Left ventricle myocardium superior (tissue), 1 donor: ENCODE measurements at places on chromosomes 16 and 17. TPM values are rescaled to one million over a fixed set of nuclear protein-coding genes. Genes with fewer than 3 reads are reported as not detected.
A peak's percentile ranks its signal among the peaks of the same experiment; 100 is the strongest.

KRT39 gene
- total RNA-seq = not detected

TNFRSF17 gene
- not detected for total RNA-seq

- no peak for DNase-seq
Measured at GRCh38 chr16:88448461-88449266, 4.4 kb upstream of the ZFPM1 start.

- no peak for DNase-seq
Measured at GRCh38 chr17:70709596-70709995, 540.3 kb downstream of the KCNJ2 start.

- DNase-seq = no peak
Measured at GRCh38 chr16:64531401-64531800, 590.5 kb downstream of the CDH11 start.

DNA sequence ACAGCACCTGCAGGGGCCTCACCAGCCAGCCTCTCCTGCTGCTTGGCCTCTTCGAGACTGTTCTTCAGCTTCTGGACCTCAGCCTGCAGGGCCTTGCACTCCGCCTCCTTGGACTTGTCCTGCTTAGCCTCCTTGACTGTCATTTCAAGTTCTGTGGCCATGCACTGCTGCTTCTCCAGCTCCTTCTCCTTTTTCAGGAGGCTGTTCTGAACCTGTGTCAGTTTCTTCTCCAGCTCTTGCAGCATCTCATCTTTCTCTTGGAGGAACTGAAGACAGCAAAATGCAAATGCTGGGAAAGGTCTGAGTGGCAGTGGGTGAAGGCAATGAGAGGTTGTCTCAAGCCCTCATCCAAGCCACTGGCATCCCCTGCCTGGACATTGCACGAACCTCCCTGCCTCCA is 39.1 kb downstream of the DHX38 start:
- DNase-seq = no peak

GRCh38 chr17:42087736-42088705 is 10.3 kb downstream of the ZNF385C start:
- DNase-seq = no peak

- DNase-seq = no peak
Measured at GRCh38 chr16:54817432-54817831, 113.2 kb upstream of the IRX5 start.

ZNF18 gene
- 4.1 TPM for total RNA-seq

DNA sequence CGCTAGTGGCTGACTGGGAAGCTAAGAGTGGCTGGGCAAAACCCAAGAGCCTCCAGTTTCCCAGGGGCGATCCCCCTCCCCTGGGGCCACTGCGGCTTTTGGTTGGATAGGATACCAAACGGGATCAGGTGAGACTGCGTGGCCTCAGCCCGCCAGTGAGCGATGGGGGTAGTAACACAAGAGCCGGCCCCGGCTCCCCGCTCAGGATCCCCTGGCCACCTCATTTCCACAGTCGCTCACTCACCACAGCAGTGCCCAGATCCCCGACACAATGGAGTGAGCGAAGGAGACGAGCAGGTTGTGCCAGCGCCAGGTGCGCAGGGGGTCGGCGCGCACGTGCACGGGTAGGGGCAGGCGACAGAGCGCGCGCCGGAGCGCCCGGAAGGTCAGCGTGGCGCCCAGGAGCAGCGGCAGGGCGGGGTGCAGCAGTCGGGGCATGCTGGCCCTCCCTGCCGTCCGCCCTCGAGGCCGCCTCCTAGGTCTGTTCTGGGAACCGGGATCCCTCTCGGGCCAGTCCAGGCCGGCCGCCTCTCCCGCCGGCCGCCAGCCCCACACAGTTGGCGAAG is 290 bp downstream of the TLCD1 start:
- peak; percentile 83 for DNase-seq

KIF18B gene
- total RNA-seq = 3.2 TPM

- no peak for DNase-seq
Measured at GRCh38 chr16:29898135-29898803, 1.1 kb downstream of the SEZ6L2 start.

MLST8 gene
- 29.9 TPM for total RNA-seq

NPIPA5 gene
- 9.9 TPM for total RNA-seq

DNA sequence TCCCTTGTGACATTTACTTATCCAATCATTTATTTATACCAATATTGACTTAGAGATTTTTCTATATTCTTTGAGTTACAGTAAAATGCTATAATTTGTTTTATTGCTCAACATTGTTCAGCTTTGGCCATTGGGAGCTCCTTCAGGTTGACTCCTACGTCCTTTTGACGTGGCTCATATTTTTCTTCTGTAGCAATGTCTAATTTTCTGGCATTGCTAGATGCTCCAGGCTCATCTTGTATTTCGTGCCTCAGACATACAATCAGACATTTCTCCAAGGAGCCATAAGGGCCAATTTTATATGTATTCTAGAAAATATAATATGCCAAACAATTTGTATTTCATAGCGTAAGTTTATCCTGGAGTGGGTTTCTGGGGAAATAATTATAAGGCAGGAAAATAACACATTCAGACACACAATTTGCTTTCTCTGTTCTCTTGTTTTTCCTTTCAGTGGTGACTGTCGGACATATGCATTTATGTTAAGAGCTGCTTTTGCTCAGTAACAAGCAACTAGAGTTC is 355.1 kb upstream of the MON1B start:
- no peak for DNase-seq

- peak; percentile 90 for DNase-seq
Measured at GRCh38 chr17:76497979-76498875, 3.0 kb downstream of the RHBDF2 start.

GRCh38 chr16:64870859-64871258 is 251.0 kb downstream of the CDH11 start:
- no peak for DNase-seq

KRTAP9-8 gene
- total RNA-seq = not detected

GRCh38 chr16:64866021-64866420 is 255.8 kb downstream of the CDH11 start:
- no peak for DNase-seq

KRT25 gene
- total RNA-seq = not detected

ITFG1 gene
- total RNA-seq = 64.5 TPM

GRCh38 chr16:71282943-71283342 is 6.3 kb downstream of the CMTR2 start:
- no peak for DNase-seq

CD300H gene
- total RNA-seq = not detected

PLA2G10 gene
- not detected for total RNA-seq

DNA sequence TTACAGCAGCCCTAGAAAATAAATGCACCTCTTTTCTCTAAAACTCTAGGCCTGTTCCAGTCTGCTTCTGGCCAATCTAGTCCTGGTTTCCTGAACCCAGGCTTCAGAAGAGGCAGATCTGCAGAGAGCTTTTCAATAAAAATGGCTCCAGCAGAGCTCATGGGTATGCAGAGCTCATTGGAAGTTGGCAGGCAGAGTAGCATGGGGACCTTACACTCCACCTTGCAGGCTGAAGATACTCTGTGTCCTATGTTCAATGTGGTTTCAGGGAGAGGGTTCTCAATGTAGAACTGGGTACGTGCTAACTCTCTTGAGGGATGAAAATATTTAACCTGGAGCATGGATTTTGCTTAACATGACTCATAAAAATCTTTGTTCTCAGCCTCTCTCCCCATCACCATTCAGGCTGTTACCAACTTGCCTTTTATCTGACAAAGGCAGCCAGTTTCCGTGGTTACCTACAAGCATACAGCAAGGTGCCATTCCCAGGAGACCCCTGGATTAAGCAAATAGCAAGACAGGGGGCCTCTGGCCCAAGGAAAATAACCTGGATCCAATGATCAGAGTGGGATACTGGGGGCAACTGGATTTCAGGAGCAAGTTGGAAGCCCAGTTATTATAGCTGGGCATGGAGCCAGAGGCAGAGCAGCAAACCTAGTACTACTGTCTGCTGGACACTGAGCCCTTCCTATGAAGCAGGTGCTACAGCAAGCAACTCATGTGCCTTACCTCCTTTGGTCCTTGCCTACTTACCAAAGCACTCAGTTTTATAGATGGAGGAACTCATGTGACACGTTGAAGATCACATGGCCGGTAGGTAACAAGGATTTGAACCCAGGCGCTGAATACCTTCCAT is 98.2 kb upstream of the DHX40 start:
- DNase-seq = no peak

- no peak for DNase-seq
Measured at GRCh38 chr17:81676906-81677305, 6.7 kb downstream of the ARL16 start.

SLC38A8 gene
- 2.0 TPM for total RNA-seq

GRCh38 chr16:57609541-57610401 is 18.7 kb upstream of the ADGRG1 start:
- DNase-seq = peak; percentile 48

DNA sequence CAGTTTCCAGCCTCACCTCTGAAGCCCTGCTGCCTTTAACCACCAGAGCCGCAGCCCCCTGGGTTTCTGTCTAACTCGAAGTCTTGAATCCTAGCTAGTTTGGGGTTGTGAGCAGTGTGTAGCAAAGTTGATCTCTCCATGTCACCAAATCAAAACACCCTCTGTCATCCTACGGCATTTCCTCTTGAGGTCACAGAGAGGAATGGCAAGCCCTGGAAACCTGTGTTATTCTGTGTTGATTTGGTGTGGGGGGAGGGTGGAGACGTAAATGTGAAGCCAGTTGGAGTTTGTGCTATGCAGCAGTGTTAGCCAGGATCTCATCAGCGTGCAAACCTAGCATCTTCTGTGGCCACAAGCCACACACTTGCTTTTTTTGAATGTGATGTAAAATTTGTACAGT is 5.1 kb upstream of the LGALS9 start:
- DNase-seq = no peak

SLFN14 gene
- total RNA-seq = not detected

DNA sequence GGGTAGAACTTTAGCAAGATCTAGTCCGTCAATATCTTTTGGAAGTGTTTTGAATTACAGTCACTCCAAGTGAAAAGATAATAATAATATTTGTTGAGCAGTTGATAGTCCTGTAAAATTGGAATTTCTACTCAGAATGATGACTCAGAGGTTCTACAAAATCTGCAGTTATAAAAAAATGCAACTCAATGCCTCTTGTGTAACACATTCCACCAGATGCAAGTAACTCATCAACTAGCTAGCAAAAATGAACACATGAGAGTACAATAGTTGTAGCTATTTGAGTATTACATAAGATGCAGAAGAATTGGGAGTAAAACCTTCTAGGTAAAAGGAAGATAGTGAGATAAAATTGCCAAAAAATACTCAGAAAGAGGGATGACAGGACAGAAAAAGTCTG is 177.2 kb downstream of the CDH8 start:
- DNase-seq = no peak

GRCh38 chr16:31108035-31108793 is at the start of gene BCKDK:
TSS of gene BCKDK (plus strand) at chr16:31108386. CDS start at chr16:31109224, 838 bp downstream.
- peak; percentile 91 for DNase-seq

DNA sequence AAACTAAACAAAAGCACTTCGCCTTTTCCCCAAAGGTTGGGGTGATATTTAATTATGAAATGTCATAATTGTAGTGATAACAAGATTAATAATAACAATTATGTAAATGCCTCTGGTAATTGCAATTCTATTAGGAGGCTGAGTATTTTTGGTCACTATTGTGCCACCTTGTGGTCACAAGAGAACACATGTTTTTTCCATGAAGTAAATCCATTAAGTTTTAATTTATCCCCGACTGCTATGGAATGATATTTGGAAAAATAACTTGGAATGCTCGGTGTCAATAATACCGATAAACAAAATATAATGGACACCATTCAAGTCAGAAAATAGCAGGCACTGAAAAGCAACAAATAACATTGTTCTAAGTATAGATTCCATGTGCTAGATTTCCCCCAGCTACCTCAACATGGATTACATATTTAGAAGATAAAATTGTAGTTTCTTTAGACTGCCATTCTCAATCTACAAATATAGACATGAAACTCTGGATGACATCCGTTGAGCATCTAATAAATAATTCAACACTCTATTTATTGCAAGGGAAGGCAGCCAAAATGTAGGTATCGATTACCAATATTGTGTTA is 25.0 kb upstream of the KCNJ2 start:
- no peak for DNase-seq

TBC1D3H gene
- total RNA-seq = not detected

PTX4 gene
- not detected for total RNA-seq

JMJD6 gene
- 68.6 TPM for total RNA-seq

- DNase-seq = no peak
Measured at GRCh38 chr17:73630531-73630930, 13.7 kb downstream of the SDK2 start.

GRCh38 chr16:85986931-85987749 is 88.2 kb downstream of the IRF8 start:
- peak; percentile 53 for DNase-seq

DNA sequence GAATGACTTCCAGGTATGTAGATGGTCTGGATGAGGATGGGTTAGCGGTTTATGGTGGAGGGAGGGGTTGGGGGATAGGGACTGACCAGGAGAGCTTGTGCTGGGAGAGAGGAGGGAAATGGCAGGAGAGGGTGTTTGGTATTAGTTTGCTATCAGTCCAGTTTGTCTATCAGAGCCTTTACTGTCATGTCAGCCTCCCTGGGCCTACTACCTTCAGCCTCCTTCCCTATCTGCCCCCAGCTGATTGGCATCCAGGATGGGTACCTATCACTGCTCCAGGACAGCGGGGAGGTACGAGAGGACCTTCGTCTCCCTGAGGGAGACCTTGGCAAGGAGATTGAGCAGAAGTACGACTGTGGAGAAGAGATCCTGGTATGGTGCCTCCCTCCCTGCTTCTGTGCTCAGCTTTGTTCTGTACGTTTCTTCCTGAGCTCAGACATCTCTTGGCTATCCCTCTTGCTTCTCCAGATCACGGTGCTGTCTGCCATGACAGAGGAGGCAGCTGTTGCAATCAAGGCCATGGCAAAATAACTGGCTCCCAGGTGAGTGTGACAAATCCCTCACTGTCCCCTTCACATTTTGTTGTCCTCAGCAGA is 3.8 kb downstream of the EIF5A start:
- DNase-seq = no peak

FLOT2 gene
- total RNA-seq = 108 TPM

GRCh38 chr16:31819948-31820347 is 53.7 kb upstream of the ZNF267 start:
- no peak for DNase-seq

MT1M gene
- total RNA-seq = 6.8 TPM

DNA sequence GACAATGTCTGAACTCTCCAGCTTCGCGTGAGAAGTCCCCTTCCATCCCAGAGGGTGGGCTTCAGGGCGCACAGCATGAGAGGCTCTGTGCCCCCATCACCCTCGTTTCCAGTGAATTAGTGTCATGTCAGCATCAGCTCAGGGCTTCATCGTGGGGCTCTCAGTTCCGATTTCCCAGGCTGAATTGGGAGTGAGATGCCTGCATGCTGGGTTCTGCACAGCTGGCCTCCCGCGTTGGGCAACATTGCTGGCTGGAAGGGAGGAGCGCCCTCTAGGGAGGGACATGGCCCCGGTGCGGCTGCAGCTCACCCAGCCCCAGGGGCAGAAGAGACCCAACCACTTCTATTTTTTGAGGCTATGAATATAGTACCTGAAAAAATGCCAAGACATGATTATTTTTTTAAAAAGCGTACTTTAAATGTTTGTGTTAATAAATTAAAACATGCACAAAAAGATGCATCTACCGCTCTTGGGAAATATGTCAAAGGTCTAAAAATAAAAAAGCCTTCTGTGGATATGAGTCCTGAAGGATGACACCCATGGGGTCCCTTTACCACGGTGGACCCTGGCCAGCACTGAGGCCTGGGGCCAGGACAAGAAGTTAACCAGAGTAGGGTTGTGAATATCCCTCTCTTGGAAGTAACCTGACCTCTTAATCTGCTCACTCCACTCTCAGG is 10.5 kb upstream of the ITGAD start:
- DNase-seq = peak; percentile 80

CES4A gene
- 6.7 TPM for total RNA-seq

AANAT gene
- not detected for total RNA-seq
